Stimulated activated CD8-positive, alpha-beta memory T cell treated with anti-CD3 and anti-CD28 coated beads, Interleukin-7, amount 100 ng/mL, for 1 hour (primary cell): ENCODE measurements at places on chromosomes 2 and 18.

DNA sequence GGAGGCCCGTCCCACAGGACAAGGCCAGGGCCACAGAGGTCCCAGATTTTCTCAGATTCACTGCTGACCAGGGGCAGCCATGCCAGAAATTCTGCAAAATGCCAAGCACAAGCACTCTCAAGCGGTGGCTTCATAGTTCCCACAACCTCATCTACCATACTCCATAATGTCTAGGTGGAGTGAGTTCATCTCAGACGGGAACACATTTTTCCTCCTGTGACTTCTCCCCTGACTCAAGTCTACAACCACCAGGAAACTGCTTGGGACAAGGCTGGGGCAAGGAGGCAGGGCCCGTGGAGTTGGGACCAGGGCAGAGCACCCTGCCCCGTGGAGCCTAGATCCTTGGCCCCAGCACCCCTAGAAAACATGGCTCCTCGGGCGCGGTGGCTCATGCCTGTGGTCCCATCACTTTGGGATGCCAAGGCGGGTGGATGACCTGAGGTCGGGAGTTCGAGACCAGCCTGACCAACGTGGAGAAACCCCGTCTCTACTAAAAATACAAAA is 150.7 kb upstream of the HAAO start:
- DNase-seq, result no peak

GRCh38 chr2:219294356-219295351 is 14.5 kb downstream of the PTPRN start:
- peak; percentile 82 for DNase-seq

- no peak for DNase-seq
These were observed 193.5 kb upstream of the SMAD2 start for GRCh38 chr18:48123941-48124340.

DNA sequence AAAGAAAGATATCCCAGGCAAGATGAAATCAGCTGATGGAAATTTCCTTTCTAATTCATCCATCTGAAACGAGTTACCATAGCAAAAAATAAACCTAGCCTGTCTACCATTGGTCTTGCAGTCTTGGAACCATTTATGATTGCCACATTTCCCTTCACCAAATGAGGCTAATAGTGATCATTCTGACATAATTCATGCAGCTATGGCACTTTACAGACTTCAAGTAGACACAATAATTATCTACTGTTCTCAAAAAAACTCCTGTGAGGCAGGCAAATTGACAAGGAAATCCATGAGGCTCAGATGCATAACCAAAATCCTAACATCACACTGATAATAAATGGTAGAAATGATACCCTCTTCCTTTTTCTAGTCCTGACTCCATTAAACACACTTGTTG is 1669.7 kb upstream of the LRRTM1 start:
- DNase-seq, result no peak

- DNase-seq, result no peak
These were observed 32.8 kb downstream of the ATF2 start for GRCh38 chr2:175135177-175135576.

- no peak for DNase-seq
These were observed 275.0 kb upstream of the KYNU start for GRCh38 chr2:142602418-142602989.

- no peak for DNase-seq
These were observed 550.7 kb downstream of the RIT2 start for GRCh38 chr18:42564761-42565160.

GRCh38 chr2:84894131-84894586 is 11.3 kb upstream of the TMSB10 start:
- DNase-seq, result no peak

- no peak for DNase-seq
These were observed 546.1 kb upstream of the SALL3 start for GRCh38 chr18:78433562-78433961.

DNA sequence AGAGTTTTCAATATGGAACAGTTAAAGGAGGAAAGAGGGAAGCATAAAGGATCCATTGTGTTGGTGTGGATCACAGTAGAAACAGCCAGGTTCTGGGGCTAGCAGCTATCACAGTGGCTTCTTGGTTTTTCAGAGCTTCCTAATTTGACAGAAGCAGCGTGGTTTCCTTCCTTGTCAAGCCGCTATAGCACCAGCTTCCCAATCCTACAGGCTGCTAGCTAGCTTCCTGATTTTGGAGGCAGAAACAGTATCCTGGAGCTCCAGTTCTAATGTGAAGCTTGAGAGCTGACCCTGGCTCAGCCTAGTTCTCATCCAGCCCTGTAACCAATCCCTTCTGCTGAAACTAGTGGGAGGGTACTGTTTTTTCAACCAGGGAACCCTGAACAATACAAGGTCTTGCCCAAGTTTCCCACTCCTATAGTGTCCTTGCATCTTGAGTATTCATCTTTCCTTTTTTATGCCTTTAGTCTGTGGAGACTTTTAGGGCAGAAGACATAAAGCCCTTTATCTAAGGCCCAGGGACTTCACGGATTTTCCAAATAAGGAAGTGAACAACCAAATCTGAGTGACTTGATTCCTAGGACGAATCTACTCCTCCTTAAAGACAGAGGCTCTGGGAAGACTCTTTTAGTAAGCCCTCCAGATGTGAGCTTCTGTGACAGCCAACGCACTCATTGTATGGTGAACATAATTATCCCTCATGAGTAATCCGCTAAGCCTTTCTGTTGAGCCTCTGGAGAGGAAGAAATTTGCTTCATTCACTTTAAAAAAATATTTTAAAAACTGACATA is 33.8 kb downstream of the CCDC93 start:
- no peak for DNase-seq

DNA sequence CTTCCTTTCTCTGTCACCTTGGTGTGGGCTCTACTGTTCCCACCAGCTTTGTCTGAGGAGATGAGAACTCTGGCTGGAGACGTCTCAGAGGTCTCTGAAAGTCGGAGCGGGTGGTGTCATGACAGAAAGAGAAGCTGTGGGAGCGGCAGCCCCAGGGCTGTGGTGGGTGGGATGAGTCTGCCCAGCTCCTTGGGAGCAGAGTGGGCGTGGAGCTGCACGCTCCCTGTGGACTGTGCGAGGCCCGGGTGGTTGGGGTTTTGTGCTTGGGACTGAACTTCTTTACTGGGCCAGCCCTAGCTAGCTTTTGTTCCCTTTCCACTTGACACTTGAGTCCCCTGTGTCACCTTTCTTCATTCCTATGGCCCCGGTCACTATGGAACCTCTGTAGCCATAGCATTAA is 10.4 kb downstream of the TOGARAM2 start:
- no peak for DNase-seq

- no peak for DNase-seq
These were observed 1485.1 kb upstream of the TMEFF2 start for GRCh38 chr2:193679847-193680246.

GRCh38 chr2:150589681-150590080 is 102.2 kb upstream of the RND3 start:
- DNase-seq, result no peak

- DNase-seq, result no peak
These were observed 44.3 kb downstream of the ST3GAL5 start for GRCh38 chr2:85844486-85844885.

- no peak for DNase-seq
These were observed 97.6 kb downstream of the MYCN start for GRCh38 chr2:16037808-16038457.

DNA sequence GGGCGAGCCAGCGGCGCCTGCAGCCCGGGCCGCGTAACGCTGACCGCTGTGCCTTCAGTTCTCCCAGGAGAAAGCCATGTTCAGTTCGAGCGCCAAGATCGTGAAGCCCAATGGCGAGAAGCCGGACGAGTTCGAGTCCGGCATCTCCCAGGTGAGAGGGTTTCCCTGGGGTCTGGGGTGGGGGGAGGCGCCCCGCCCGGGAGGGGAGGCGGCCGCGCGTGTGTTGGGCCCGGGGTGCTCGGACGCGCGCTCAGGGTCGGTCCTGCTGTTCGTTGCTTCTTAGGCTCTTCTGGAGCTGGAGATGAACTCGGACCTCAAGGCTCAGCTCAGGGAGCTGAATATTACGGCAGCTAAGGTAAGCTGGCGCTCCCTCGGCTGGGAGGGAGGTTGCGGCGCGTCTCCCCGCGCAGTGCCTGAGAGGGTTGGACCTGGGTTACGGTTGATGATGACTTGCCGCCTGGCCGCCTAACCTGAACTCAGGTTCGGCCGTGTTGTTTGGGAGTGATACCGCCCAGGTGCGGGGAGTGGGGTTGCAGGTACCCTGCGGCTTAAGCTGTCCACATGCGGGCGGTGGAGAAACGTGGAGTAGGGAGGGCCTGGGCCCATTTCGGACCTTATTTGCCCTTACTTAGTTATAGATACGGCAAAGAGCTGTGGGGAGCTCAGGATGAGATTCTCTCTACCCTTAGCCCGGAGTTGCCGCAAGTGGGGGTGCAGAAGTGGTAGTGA is 638 bp downstream of the RPS7 start:
- no peak for DNase-seq
